GM23338 (cell line): ENCODE measurements at places on chromosomes 1 and 21.

GRCh38 chr1:44780583-44781121, 5.3 kb downstream of the RPS8 start:
- DNase-seq: peak; percentile 38

DNA sequence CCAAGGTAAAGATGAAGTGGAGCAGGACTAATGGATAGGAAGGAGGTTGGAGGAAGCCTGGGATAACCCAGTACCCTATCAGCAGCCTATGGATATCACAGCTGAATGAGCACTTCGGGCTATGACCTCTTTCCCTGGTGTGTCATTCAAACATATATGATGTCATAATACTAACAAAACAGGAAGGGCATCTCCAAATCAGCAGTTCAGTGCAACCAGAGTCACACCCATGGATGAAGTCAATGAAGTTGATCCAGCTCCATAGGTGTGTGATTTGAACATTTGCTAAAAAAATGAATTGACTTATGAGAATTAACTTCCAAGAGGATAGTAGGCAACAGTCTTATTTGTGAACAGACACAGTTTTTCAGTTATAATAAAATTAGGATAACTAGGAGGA, 1.7 kb upstream of the C1orf116 start:
- DNase-seq: no peak

- peak; percentile 35 for DNase-seq
These were observed 14.3 kb upstream of the SPEN start for GRCh38 chr1:15833069-15833679.

DNA sequence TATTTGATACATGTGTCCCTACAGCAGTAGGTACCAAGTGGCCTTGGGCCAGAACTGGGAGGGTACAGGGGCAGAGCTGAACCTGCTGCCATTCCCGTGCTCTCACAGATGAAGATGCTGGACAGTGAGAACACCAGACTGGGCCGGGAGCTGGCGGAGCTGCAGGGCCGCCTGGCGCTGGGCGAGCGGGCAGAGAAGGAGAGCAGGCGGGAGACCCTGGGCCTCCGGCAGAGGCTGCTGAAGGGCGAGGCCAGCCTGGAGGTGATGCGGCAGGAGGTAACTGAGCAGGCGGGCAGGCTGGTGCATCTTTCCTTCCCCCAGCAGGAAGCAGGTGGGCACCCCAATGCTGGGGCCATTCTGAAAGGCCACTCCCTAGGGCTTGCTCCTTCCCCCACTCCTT, 21.9 kb downstream of the MFAP2 start:
- no peak for DNase-seq

GRCh38 chr1:236848274-236848923, 53.3 kb downstream of the MTR start:
- no peak for DNase-seq

DNA sequence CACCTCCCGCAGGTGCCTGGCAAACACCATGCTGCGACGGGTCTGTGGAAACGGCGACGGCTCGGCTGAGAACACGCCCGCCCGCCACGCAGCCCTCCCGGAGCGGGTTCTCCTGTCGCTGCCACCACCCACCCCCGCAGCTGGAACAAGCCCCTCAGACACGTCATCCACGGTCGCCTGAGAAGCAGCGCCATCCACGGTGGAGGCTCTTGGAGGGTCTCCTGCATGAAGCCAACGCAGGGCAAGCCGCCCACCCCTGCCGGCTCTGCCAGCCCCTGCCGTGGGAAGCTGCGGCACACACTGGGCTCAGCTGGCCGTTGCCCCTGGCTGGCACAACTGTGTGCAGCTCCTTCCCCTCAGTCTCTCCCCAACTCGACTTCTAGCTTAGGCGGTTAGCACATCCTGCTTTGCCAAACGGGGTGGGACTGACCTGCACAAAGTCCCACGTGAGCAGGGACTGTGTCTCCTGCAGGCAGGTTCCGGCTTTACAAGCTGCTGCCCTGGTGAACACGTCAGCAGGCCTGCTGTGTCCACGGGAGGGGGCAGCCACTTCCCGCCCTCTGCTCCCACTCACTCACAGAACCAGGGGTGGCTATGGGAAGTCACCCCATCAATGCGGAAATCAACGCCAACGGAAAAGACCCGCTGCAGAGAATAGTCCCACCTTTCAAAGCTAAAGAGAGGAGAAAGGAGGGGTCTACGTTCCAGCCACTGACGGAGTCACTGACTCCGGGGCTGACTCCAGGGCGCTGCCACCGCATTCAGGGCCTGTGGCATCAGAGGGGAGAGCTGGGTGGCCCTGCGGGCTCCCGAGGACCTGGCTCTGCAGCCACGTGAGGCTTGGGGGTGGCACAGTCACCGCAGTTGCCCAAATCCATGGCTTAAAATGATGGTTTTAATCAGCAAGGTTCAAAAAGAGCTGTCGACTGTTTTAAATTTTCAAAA, 10.3 kb downstream of the POFUT2 start:
- no peak for DNase-seq

DNA sequence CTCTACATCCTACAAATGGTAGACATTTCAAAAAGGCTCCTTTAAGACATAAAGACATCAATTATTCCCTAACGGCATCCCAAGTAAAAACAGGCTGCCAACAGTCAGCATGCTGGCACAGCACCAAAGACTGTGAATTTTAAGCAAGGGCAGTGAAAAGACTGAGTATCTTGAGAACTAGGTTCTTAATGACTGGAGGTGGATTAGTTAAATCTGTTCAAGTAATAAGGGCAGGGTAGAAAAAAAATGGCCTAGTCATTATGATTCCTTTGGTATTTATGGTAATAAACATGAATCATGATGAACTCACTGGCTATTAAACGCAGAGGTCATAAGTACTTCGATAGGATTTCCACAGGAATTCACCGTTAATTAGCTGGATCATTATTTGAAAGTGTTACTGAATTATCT, 75.2 kb downstream of the KIFAP3 start:
- no peak for DNase-seq

DNA sequence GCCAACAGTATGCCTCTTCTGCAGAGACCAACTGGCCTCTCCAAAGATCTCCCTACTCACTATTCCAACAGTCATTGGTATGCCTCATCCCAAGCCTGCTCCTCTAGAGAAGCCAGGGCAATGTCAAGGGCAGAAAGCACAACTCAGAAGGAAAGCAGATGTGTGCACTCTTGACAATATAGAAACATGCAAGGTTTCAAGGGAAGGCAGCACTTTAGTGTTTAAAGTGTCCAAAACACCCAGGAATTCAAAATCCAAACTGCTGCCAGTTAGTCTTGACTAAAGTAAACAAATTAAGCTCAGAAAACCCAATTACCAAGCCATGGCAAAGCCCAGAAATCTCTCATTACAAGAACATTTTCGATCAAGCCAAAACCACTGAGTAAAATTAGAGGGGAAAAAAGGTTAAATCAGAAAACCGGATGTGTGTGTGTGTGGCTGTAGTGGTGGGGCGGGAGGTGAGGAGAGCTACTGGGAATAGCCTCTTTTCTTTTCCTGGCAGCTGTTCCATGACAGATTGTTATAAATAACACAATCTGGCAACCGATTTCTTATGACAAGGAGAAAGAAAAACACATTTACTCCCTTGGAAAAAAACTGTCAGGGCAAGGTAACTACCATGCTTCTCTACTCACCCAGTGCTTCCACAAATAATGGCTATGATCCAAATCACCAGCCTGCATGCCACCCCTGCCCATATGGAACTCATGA, 39.2 kb downstream of the EIF2B3 start:
- no peak for DNase-seq

DNA sequence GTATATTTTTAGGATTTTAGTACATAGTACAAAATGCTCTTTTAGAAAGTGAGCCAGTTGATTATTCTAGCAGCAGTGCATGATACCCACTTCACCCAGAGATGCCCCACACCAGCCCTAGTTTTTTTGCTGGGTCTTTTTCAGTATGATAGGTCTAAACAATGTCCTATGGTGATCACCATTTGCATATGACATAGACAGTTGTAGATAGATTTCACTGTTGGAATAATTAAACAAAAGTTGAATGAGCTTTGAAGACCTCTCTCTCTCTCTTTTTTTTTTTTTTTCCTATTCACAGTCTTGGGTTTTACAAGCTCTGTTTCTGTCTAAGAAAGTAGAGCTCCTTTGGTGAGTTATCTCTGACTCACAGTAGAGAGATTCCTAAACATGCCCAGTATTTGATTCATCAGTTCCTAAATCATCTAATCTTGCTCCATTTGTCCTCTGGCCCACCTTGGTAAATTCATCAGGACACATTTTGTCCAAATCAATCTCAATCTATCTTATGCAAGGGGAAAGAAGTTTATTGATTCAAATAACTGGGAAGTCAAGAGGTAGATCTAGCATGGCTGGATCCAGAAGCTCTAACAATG, 44.7 kb upstream of the VAV3 start:
- DNase-seq: no peak

- peak; percentile 65 for DNase-seq
These were observed 13.7 kb upstream of the TMEM51 start for GRCh38 chr1:15139654-15140350.

- DNase-seq: no peak
These were observed 5.2 kb downstream of the H6PD start for GRCh38 chr1:9239622-9240401.

- no peak for DNase-seq
These were observed 32.9 kb downstream of the ADCY10 start for GRCh38 chr1:167881069-167881468.

- DNase-seq: no peak
These were observed 90.0 kb downstream of the MACF1 start for GRCh38 chr1:39294531-39294930.

- DNase-seq: no peak
These were observed 19.1 kb downstream of the KCNQ4 start for GRCh38 chr1:40802742-40803113.

GRCh38 chr1:10495475-10495817, 20.7 kb downstream of the PEX14 start:
- no peak for DNase-seq

DNA sequence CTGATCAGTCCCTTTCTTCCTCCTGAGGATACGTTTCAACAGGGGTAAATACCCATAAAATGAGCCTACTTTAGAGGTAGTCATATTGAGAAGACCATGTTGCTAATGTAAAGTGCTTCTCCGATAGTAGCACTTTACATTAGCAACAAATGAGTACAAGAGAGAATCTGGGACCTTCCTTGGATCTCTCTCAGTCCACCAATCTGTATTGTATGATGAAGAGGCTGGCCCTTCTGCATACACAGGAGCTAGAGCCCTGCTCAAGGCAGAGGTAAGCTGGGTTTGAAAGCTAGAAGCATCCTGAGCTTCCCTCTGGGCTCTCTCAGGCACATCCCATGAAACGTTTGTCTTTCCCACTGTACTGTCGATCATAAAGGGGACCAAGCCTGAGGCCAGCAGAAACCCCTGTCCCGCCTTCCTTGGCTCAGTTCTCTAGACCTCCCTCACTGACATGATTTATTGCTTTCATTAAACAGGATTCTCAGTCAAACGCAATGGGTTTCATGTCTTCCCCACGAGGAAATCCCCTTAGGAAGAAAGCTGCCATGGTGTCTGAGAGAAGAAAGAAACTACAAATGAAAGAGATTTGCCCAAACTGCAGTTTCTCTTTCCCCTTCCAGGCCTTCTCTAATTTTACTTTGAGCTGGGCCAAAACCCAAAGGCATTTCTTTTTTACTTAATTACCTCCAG, 62.8 kb upstream of the BCAR3 start:
- no peak for DNase-seq

DNA sequence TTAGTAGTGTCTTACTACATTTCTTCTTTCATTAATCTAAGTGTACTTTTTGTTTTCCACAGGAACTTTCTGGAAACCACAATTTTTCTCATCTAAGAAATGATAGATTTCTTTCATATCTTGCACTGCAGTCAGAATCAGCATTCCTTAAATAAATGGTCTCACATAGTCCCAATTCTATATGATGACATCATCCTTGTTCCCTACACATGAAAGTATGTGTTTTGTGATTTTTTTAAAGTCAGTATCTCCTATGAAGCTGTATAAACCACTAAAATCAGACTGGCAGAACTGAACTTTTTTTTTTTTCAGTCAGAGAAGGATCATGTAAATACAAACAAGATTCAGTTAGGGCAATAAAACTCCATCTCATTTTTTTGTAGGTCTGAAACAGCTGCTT, 742.6 kb upstream of the CXADR start:
- DNase-seq: no peak
